Chondrocyte (in vitro differentiated cells): ENCODE measurements at places on chromosomes 1 and 21. TPM values are rescaled to one million over a fixed set of nuclear protein-coding genes. Genes with fewer than 3 reads are reported as not detected.

The CXADR gene
- 0.08 to 0.75 TPM (median 0.17 TPM) in 3 replicates for total RNA-seq

The C2CD4D gene
- not detected in 3 replicates for total RNA-seq

The FCRLA gene
- not detected in 3 replicates for total RNA-seq

The FAM177B gene
- not detected in 3 replicates for total RNA-seq

The KCND3 gene
- total RNA-seq: 0.77 to 3.6 TPM (median 0.99 TPM) in 3 replicates

The PHF13 gene
- 22.2 to 25.6 TPM (median 23.9 TPM) in 3 replicates for total RNA-seq

The PTPN22 gene
- total RNA-seq: not detected in 3 replicates

The ANKRD35 gene
- total RNA-seq: not detected in 3 replicates

The TNFRSF8 gene
- total RNA-seq: not detected in 3 replicates

The SPATA21 gene
- not detected in 3 replicates for total RNA-seq

DNA sequence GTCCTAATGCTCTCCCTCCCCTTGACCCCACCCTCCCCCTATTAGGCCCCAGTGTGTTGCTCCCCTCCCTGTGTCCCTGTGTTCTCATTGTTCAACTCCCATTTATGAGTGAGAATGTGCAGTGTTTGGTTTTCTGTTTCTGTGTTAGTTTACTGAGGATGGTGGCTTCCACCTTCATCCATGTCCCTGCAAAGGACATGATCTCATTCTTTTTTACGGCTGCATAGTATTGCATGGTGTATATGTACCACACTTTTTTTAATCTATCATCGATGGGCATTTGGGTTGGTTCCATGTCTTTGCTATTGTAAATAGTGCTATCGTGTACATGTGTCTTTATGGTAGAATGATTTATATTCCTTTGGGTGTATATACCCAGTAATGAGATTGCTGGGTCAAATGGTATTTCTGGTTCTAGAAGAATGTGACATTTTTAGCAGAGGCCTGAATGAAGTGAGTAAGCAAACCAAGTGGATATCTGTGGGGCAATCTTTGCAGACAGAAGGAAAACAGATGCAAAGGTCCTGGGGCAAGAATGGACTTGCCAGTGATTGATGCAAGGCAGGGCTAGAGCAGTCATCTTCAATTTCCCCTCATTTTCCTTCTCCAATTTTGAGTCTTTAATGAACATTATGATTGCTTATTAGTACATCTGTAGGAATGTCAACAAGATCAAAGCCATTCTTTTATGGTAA is 50.2 kb downstream of the UBE4B start:
- no peak for DNase-seq
- no peak overlapping the region for H3K27ac ChIP-seq
- H3K36me3 ChIP-seq: peaks cover 9% of the 10 kb centered on the region
- no peak overlapping the region for H3K4me3 ChIP-seq

GRCh38 chr1:115505148-115505571 is 136.6 kb upstream of the VANGL1 start:
- no peak overlapping the region for H3K4me3 ChIP-seq
- H3K27me3 ChIP-seq: no peaks in the 10 kb centered on the region
- DNase-seq: no peak
- H3K27ac ChIP-seq: no peak overlapping the region
- H3K36me3 ChIP-seq: no peaks in the 10 kb centered on the region

GRCh38 chr1:5729636-5730145 is 262.5 kb downstream of the NPHP4 start:
- no peak overlapping the region for H3K4me3 ChIP-seq
- peaks cover 7% of the 10 kb centered on the region for H3K27me3 ChIP-seq
- DNase-seq: peak; percentile 54
- no peak overlapping the region for H3K27ac ChIP-seq
- no peaks in the 10 kb centered on the region for H3K4me1 ChIP-seq

- H3K36me3 ChIP-seq: peaks cover 2% of the 10 kb centered on the region
- H3K4me1 ChIP-seq: peaks cover 41% of the 10 kb centered on the region
- no peak overlapping the region for H3K4me3 ChIP-seq
- H3K27ac ChIP-seq: peak overlapping the region; percentile 94
- H3K27me3 ChIP-seq: no peaks in the 10 kb centered on the region
Observed at GRCh38 chr21:46621457-46622182, 13.9 kb upstream of the PRMT2 start.

- H3K36me3 ChIP-seq: peaks cover 2% of the 10 kb centered on the region
- no peaks in the 10 kb centered on the region for H3K27me3 ChIP-seq
- H3K4me1 ChIP-seq: peaks cover 48% of the 10 kb centered on the region
- H3K27ac ChIP-seq: no peak overlapping the region
- no peak for DNase-seq
Observed at GRCh38 chr1:224507771-224508523, 73.3 kb upstream of the WDR26 start.

DNA sequence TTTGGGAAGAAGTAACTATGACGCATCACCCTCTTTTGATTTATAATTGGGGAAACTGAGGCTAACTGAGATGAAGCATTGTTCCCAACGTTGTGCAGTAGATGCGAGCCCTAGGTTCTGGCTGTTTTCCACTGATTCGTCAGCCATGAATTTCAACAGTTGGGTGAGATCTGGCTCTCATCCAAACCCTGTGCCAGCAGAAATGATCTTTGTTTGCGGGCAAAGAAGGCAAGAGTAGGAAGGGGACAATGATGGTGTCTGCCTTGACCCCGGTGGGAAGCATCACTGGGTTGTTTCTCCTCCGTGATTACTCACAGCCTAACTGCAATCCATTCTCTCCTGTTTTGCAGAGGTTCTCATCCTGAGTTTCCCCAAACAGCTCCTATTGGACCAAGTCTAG is 142.3 kb downstream of the MIS18A start:
- no peaks in the 10 kb centered on the region for H3K27me3 ChIP-seq
- no peak for DNase-seq
- no peak overlapping the region for H3K27ac ChIP-seq
- H3K36me3 ChIP-seq: no peaks in the 10 kb centered on the region

DNA sequence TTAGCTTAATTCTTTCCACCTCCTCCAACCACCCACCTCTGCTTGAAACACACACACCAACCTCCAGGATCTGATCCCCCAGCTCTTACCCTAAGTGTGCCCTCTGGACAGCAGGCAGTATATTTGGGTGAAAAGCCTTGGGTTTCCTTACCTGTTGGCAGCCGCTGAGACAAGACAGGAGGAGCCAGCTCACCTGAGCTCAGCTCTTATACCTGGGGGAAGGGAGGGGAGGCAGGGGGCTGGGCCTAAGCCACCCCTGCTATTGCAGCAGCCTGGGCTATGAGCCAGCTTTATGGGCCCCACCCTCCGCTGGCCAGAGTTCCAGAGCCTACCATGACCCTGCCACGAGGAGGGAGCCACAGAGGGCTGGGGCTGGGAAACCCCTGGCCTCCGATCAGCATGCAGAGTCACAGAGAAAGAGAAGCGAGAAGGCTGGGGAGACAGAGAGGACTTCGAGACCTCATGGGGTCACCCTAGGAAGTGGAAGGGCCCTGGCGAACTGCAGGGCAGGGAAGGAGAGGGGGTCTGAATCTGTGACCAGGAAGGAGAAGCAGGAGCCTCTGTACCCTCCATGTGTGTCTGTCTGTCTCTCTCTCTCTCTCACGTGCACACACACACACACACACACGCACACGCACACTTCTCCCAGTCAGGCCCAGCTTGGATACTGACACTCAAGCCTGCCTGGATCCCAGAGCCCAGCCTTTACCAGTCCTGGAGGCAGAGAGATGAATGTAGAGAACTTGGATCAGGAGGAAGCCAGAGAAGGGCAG is at the start of gene S100A14:
Gene S100A14 (minus strand): TSS at position 182 of the 773 bp plus-strand sequence. CDS start 467 bp downstream, outside the sequence.
- H3K4me3 ChIP-seq: no peak within 1 kb of the TSS
- no peak for DNase-seq
- H3K27ac ChIP-seq: peak within 1 kb of the TSS; percentile 57
- H3K27me3 ChIP-seq: no peaks in the 10 kb centered on the region
- peaks cover 21% of the 10 kb centered on the region for H3K4me1 ChIP-seq
- peaks cover 10% of the 10 kb centered on the region for H3K36me3 ChIP-seq

DNA sequence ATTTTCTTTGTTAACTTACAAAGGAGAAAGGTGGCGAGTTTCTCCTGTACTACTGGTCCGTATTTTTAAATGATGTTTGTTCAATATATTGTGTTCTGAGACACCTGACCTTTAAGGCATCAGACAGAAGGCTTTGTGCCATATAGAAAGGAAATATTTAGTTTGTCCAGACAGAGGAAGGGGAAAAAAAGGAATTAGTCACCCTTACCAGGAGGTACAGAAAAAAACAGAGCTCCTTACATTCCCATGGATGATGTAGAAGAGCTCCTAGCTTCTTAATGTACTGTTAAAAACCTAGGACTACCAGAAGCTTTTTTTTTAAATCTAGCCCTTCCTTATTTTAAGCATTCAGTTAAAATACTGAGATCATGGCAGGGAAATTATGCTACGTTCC is 12.4 kb upstream of the PODN start:
- H3K4me3 ChIP-seq: no peak overlapping the region
- H3K27me3 ChIP-seq: no peaks in the 10 kb centered on the region
- peak overlapping the region; percentile 11 for H3K27ac ChIP-seq
- H3K4me1 ChIP-seq: peaks cover 41% of the 10 kb centered on the region
- H3K36me3 ChIP-seq: peaks cover 26% of the 10 kb centered on the region
- no peak for DNase-seq

DNA sequence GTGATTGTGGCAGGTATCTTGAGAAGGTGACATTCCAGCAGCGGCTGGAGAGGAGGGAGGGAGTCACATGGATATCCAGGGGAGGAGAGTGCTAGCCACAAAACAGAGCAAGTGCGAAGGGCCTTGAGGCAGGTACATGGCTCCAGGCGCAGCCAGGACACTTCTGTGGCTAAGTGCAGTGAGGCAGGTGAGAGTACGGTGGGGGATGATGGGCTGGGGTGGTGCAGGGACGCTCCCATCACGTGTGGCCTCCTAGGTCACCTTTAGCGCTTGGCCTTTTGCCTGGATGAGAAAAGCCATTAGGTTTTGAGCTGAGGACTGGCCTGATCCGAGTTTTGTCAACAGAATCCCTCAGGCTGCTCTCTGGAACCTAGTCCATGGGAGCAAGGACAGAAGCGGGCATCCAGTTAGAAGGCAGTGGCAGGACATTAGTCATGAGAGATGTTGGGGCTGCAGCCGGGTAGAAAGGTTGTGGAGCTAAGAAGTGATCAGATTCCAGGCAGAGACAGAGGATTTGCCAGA is 31.6 kb downstream of the SMYD2 start:
- H3K27me3 ChIP-seq: no peaks in the 10 kb centered on the region
- peaks cover 25% of the 10 kb centered on the region for H3K4me1 ChIP-seq
- H3K36me3 ChIP-seq: peaks cover 3% of the 10 kb centered on the region
- no peak overlapping the region for H3K27ac ChIP-seq

DNA sequence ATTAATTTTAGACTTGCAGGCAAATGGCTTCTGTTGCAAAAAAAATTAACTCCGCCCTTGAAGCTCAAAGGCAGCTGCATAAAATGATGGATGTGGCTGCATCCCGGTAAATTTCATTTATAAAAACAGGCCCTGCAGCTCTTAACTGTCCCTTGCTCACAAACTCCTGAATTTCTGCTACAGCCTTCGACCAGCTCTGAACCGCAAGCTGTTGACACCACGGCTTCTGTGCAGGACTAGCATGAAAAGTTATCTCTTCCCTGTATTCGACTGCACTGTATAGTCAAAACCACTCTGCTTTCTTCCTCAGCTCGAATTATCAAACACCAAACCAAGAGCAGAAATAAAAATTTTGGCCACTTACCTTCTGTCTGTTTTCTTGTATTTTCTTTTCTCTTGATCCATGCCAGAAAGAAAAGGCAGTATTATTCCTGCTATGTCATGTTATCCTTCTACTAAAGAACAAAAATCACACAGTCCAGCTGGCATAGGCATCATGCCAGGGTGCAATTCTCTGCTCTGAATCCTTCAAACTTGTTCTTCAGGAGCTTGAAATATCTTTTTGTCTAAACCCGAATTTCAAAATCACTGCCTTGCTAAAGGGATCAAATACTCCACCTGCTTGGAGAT is 195.5 kb upstream of the NCAM2 start:
- no peak overlapping the region for H3K27ac ChIP-seq
- DNase-seq: no peak
- H3K27me3 ChIP-seq: no peaks in the 10 kb centered on the region
- H3K36me3 ChIP-seq: no peaks in the 10 kb centered on the region
- peaks cover 20% of the 10 kb centered on the region for H3K4me1 ChIP-seq
- no peak overlapping the region for H3K4me3 ChIP-seq

- no peak overlapping the region for H3K27ac ChIP-seq
- H3K4me3 ChIP-seq: no peak overlapping the region
- no peaks in the 10 kb centered on the region for H3K4me1 ChIP-seq
- H3K36me3 ChIP-seq: no peaks in the 10 kb centered on the region
Observed at GRCh38 chr1:113292603-113293255, 97.6 kb upstream of the MAGI3 start.

GRCh38 chr1:223074445-223075300 is 68.4 kb downstream of the TLR5 start:
- no peak for DNase-seq
- no peak overlapping the region for H3K4me3 ChIP-seq
- no peak overlapping the region for H3K27ac ChIP-seq
- peaks cover 16% of the 10 kb centered on the region for H3K27me3 ChIP-seq

GRCh38 chr21:31161157-31161556 is 122.9 kb upstream of the KRTAP19-8 start:
- no peaks in the 10 kb centered on the region for H3K27me3 ChIP-seq
- H3K27ac ChIP-seq: no peak overlapping the region
- DNase-seq: no peak
- peaks cover 20% of the 10 kb centered on the region for H3K4me1 ChIP-seq

DNA sequence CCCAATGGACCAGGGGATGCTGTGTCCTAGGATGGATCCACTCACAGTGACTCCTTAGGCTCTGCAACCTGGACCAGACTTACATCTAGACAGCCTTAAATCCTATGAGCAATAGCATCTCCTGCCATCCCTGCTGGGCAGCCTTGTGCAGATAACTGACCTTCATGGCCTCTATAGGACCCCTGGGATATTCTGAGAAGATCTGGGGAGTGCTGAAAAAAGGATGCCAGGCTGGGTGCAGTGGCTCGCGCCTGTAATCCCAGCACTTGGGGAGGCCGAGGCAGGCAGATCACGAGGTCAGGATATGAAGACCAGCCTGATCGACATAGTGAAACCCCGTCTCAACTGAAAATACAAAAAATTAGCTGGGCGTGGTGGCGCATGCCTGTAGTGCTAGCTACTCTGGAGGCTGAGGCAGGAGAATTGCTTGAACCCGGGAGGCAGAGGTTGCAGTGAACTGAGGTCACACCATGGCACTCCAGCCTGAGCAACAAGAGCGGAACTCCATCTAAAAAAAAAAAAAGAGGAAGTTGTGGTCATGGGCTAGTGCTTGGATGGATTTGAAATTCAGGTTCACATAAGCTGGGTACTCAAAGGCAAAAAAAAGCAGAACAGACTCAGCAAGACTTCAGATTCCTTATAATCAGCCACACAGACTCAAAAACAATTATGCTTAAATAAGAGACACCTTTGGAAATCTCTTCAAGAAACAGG is 10.9 kb upstream of the SH2D1B start:
- H3K4me1 ChIP-seq: no peaks in the 10 kb centered on the region
- H3K4me3 ChIP-seq: no peak overlapping the region
- no peak for DNase-seq
- peaks cover 2% of the 10 kb centered on the region for H3K36me3 ChIP-seq
- H3K27ac ChIP-seq: no peak overlapping the region
